ENCODE measurements at places on chromosomes 13 and 19.

- no peak for DNase-seq
These were observed 207.2 kb upstream of the SPRY2 start for GRCh38 chr13:80547885-80548825.

DNA sequence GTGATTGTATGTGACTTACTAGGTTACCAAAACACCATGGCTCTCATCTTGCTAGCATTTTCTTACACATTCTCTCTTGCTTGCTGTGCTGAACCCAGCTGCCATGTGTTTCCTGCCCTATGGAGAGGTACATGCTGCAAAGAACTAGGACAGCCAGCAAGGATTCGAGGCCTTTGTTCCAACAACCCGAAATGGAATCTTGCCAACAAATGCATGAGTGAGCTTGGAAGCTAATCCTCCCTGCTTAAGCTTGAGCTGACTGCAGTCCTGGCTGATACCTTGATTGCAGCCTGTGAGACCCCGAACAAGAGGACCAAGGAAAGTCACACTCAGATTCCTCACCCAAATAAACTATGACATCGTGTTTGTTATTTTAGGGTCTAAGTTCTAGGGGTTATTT is 651.2 kb downstream of the SLITRK6 start:
- no peak for DNase-seq

- no peak for DNase-seq
These were observed 1.7 kb upstream of the SLITRK5 start for GRCh38 chr13:87669379-87669978.

DNA sequence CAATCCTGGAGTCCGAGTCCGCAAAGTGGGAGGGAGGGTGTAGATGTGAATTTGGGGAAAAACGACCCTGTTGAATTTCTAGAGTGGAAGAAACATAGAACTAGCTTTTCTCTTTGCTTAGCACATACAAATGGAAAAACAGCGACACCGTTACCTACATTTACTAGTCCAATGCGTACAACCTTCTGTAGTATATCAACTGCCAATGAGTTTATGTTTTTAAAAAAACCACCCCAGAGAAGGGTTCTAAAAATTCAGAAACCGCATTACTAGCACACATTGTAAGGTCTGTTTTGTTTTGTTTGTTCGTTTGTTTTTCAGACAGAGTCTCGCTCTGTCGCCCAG is 332 bp upstream of the SUPT20H start:
- DNase-seq: no peak

DNA sequence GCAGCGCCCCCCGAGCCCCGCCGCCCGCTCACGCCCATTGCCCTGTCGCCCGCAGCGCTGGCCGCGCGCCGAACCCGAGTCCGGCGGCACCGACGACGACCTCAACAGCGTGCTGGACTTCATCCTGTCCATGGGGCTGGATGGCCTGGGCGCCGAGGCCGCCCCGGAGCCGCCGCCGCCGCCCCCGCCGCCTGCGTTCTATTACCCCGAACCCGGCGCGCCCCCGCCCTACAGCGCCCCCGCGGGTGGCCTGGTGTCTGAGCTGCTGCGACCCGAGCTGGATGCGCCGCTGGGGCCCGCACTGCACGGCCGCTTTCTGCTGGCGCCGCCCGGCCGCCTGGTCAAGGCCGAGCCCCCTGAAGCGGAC is 518 bp downstream of the KLF2 start:
- DNase-seq: peak; percentile 61

Data from GM03348 (cell line).